ENCODE measurements at places on chromosomes 2 and 18.

GRCh38 chr2:1602278-1603010 is 141.9 kb downstream of the PXDN start:
- no peak for DNase-seq

DNA sequence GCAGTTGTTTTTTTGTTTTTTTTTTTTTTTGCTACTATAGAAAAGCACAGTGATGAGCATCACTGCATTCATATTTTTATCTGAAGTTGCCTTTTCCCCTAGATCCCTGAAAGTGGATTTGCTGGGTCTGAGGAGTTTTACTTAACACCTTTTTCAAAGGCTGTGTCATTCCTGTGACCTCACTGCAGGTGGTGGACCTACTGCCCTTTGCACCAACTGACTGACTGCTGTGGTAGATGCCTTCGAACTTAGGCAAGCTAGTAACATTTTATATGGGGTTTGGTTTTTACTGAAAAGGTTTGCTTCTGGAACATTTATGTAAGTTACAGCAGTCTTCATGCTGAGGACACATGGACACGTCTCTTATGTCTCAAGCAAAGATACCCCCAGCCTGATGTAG is 36.2 kb downstream of the SPTBN1 start:
- no peak for DNase-seq

- peak; percentile 64 for DNase-seq
Measured at GRCh38 chr2:101893681-101894381, 97.9 kb upstream of the IL1R2 start.

DNA sequence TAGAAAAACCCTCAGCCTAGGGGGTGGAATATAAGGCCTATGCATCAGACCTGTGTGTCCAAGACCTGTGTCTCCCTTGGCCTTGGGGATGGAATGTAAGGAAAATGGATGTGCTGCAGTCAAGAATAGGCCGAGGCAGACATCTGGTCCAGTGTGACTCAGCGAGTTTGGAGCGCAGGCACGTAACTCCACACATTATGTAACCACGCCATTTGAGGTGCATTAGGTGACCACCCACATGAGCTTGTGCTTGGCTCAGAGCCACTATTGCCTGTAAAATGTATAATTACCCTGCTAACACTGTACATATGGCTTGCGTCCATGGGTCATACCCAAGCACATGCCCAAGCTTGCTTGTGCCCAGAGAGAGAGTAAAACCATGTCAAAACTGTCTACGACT is 580.9 kb upstream of the HNMT start:
- no peak for DNase-seq

- no peak for DNase-seq
Measured at GRCh38 chr2:10296142-10296541, 6.6 kb upstream of the HPCAL1 start.

DNA sequence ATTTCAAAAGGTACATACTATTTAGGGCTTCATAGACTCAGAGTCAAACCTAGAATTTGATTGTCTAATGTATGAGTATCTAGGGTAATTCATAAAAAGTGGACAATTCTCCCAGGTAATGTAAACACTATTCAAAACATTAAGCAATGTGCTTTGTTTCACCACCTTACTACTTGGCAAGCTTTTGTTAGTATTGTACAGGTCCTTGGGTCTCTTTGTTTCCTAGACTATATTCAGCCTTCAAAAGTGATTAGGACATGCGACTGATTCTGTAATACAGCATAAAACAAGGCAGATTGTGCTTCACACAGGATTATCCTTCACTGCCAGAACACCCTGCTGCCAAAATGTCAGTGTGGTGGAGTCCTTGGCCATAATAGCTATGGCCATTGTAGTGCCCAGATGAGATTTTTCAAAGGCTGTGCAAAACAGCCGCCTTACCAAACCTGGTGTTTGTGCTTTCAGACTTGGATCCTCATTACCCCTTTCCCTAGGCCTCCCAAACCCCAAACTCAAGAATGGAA is 90.1 kb upstream of the CAVIN2 start:
- no peak for DNase-seq

- no peak for DNase-seq
Measured at GRCh38 chr2:97953853-97954252, 41.9 kb downstream of the TMEM131 start.
